ENCODE measurements at places on chromosomes 7 and 10.
A peak's percentile ranks its signal among the peaks of the same experiment; 100 is the strongest.

GRCh38 chr7:142384493-142384922 lies 126.7 kb upstream of the PRSS58 start:
- DNase-seq: peak; percentile 15

DNA sequence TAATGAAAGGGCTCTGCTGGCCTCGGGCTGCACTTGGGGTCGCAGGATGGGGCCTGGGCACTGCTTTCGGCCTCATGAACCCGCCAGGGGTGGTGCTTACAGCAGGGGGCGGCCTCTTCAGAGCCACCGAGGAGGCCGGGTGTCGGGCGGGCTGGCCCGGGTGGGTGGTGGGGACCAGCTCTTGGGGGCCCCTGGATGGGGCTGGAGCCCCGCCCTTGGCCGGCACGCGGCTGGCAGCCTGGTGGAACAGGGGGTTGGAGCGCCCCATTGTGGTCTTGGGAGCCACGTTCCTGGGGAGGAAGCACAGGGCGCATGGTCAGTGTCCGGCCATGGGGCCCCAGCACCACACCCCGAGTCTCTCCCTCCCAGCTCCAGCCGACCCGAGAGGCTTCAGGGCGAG lies 8.8 kb downstream of the ADAM8 start:
- DNase-seq: no peak

- DNase-seq: no peak
Measured at GRCh38 chr10:93415693-93416092, 66.4 kb downstream of the MYOF start.

DNA sequence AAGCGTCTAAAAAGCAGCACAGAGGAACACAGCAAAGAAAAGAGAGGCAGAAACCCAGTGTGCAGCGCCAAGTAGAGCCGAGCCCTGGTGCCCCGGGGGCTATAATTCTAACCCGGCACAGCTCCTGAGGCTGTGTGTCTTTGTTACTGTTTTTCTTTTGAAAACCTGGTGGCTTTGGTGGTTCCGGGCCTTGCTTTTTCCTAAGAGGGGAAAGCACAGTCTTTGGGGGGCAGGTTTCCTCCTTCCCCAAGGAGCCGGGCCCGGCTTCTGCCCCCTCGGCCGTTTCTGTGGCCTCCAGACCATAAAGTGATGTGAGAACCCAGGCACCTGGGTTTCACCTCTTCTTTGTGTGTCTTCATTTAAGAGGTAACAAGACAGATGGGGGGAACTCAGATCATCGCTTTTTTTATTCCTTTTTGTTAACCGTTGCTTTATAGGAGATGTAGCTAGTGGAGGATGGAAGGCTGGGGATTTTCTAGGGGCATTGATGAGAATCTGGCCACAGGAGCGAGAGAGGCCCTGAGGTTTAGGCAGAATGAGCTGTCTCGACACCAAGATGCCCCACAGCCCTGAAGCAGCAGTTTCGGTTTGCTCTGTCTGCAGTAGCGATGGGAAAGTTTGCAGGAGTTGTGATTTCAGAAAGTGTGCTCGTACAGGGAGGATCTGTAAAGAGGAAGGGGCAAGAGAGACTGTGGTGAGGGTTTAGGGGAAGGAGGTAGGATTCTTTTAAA lies 367.8 kb upstream of the GALNT17 start:
- no peak for DNase-seq

DNA sequence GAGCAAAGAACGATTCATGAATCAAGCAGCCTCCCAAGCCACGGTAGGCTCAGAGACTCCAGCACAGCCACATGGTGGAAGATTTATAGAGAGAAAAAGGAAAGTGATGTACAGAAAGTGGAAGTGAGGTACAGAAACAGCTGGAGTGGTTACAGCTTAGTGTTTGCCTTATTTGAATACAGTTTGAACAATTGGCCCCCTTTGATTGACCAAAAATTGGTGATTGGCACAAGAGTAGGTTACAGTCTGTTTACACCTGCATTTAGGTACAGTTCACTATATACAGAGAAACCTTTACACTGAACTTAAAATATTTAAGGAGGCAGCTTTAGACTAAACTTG lies 136.4 kb upstream of the ASAH2 start:
- DNase-seq: no peak

- no peak for DNase-seq
Measured at GRCh38 chr7:19561121-19561805, 147.6 kb downstream of the POLR1F start.

DNA sequence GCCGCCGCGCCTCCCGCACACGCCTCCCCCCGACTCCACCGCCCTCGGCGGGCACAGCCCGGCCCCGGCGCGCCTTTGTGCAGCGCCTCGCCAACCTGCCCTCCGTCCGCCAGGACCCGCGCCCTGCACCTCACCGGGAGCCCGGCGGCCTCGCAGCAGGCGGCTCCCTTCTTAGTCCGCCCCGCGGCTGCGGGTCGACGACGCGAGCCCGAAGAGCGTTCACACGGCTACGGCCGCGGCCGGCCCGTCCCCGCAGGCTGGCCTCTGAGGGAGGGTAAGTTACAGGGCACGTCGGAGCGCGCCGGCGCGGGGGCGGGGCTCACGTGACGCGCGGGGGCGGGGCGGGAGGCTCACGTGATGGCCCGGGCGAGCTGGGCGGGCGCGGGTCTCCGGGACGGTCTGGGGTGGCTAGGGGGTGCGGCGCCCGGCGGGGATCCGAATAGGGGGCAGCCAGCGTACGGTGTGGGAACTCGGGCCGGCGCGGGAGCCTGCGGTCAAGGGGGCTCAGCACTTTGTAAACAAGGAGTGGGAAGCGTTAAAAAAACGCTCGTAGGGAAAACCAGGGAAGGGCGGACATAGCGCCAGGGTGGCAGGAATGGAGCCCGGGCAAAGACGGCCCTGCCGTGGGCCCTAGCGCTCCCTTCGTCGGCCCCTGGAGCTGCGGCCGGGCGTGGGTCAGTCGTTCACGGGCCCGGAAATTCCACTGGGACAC lies at the start of gene ARHGAP12:
Gene ARHGAP12 (minus strand): TSS at position 283 of the 712 bp plus-strand sequence. CDS start 19,976 bp downstream, outside the sequence.
- peak; percentile 86 for DNase-seq
